ENCODE measurements at places on chromosomes 3 and 15.

DNA sequence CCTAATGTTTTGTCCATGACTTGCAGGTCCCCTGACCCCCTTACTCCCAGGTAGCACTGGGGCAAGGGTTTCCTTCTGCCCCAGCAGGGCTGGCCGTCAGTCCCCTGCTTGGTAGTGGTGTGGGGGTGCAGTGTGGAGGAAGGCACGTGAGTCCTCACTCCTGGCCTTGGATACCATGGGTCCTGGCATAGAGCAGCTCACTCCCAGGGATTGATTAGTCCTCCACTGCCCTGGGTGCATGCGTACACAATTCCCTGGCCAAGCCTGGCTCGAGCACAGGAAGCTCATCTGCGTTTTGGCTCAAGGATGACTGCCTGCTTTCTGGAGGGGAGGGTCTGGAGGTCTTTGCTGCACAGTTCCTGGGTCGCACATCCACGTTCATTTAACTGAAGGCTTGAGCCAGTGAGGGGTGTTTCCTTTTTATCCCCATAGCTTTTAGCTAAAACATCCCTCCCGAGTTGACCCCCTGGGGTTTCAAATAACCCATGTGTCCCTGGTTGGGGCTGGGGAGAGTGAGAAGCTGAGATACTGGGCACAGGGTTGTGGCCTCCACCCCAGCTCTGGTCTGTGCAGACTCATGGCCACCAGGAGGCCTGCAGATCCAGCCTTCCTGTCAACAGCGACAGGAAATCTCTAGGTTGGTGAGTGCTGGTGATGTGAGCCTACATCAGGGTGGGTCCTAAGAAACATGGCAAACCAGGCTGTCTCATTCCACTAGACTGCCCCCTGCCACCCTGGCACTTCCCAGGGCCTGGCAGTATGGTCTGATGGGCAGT lies 11.5 kb downstream of the HEMK1 start:
- no peak for DNase-seq

DNA sequence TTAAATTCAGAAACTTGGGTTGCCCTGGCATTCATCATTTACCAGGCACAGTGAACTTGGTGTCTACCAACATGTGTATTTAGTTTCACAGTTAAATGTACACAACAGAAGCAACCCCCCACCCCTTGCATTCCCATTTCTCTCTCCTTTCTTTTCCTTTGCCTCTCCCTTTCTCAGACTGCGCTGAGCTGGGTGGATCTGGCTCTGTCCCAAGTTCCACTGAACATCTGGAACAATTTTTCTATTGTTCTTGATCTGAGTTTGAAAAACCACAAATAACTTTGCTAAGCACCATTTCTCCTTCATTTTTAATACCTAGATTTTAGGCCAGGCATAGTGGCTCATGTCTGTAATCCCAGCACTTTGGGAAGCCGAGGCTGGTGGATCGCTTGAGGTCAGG lies 242.2 kb downstream of the ABHD5 start:
- DNase-seq: no peak

GRCh38 chr3:57951066-57951882 lies 56.9 kb upstream of the FLNB start:
- no peak for DNase-seq

DNA sequence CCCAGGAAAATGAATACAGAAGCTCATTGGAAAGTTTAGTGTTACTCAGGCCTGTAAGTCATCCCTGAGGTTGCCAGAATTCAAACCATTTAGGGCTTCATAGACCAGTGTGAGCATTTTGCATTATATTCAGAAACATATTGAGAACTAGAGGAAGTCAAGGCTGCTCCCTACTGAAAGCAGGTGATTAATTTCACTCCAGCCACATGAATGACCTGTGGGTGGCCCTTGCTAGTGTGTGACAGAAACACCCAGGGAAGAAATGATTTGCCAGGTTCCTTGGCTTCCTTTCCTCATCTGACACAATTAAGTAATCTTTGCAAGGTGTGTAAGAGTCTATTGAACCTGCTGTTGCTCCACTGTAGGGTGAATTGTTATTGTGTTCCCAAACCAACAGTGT lies 61.8 kb downstream of the GAP43 start:
- no peak for DNase-seq

- no peak for DNase-seq
These were observed 13.1 kb upstream of the ALCAM start for GRCh38 chr3:105353485-105354161.

GRCh38 chr3:160169139-160169976 lies 55.9 kb upstream of the C3orf80 start:
- DNase-seq: no peak

GRCh38 chr15:56038707-56039106 lies 45.3 kb upstream of the NEDD4 start:
- no peak for DNase-seq

DNA sequence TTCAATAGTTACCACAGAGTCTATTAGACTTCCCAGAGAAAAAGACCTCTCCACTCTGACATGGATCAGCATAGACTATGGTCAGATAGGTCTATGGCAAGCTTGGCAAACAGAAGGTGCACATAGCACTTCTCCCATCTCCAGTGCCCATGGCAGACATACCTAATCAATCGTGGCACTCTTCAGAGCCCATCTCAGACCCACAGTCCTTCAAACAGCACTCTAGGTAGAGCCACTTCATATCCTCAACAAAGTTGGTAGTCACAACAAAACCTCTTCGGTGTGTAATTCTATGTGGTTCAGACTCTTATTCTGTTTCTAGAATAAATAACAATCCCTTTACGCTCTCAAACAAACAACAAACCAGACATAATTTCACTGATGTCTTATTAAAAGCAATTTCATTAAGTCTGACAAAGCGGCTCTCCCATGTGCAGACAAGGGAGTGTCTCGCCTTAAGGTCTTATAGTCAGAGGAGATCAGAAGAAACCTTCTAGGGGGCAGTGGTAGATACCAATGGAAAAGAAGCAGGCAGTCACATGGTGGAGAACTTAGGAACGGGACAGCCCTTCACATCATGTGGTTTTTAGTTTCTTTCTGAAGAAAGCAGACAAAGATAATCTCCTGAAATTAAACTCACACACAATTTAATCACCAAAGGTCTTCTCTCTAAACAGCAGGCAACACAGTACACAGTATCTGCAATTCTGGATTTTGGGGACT lies 483.4 kb downstream of the FOXP1 start:
- no peak for DNase-seq

- no peak for DNase-seq
These were observed 181.2 kb upstream of the RARB start for GRCh38 chr3:25246913-25247312.

GRCh38 chr3:193872265-193872753 lies 263.6 kb upstream of the HES1 start:
- no peak for DNase-seq

GRCh38 chr3:159069091-159069490 lies 267.2 kb downstream of the MFSD1 start:
- DNase-seq: no peak

DNA sequence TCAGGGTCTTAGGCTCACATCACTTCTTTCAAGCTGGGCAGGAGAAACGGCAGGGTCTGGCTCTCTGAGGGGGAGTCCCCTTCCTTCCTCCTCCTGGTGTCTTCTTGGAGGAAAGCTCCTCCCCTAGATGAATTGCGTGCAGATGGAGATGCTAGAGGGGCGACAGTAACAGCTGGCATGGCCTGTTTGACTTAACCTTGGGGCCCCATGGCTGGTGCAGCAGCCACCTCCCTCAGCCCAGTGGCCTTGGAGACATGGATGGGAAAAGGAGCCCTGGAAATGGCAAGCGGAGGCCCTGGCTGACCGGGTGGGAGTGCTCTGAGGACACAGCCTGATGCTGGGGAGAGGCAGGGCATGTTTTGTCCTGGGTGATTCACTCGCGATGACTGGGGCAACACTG lies 20.2 kb downstream of the PAK6 start:
- no peak for DNase-seq

DNA sequence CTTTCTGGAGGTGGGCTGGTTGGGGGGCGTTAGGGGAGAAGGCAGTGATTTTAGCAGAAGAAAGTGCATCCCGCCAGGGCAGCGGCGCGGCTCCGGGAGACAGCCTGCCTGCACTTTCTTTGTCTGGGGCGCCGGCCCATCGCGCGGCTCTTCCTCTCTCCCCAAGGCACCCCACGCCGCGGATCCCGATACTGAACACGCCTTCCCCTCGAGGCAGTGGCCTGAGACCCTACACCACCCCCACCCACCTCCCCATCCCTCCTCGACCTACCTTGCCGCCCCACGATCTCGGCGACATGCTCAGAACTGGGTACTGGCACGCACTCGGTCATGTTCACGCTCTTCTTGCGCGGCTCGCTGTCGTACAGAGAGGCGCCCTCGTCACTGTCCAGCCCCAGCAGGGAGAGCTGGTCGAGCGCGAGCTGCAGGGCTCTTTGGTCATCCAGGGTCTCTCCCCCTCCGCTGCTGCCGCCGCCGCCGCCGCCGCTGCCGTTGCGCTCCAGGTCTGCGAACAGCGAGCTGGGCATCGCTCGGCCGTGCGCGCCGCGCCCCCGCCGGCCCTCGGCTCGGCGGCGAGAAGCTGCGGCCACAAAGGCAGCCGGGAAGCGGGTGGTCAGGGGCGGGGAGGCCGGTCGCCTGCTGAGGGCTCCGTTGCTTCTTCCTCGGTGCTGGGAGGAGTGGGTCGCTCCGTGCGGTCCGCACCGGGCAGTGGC lies 483 bp downstream of the MEX3B start:
- no peak for DNase-seq

GRCh38 chr3:17841190-17841828 lies 98.9 kb upstream of the TBC1D5 start:
- peak; percentile 53 for DNase-seq

GRCh38 chr15:99019558-99020540 lies 12.3 kb upstream of the PGPEP1L start:
- DNase-seq: no peak

GRCh38 chr15:60718661-60719069 lies 239.7 kb upstream of the ICE2 start:
- no peak for DNase-seq

- no peak for DNase-seq
These were observed 53.3 kb upstream of the LIPC start for GRCh38 chr15:58378241-58379085.

DNA sequence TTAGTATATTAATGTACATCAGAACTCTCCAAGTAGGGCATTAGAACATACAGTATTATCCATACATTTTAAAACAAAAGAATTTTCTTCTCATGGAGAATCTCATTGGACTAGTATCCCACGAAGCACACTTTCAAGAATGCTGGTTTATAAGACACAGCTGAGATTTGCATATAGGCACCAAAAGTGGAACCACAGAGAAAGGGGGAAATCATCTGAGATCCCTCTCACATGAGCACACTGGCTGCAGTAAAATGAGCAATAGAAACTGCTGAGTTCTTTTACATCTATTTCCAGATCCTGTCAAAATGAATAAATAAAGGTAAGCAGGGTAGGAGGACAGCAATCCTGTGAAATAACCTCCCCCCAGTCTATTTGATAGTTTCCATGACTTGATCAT lies 665.3 kb downstream of the FHIT start:
- no peak for DNase-seq

DNA sequence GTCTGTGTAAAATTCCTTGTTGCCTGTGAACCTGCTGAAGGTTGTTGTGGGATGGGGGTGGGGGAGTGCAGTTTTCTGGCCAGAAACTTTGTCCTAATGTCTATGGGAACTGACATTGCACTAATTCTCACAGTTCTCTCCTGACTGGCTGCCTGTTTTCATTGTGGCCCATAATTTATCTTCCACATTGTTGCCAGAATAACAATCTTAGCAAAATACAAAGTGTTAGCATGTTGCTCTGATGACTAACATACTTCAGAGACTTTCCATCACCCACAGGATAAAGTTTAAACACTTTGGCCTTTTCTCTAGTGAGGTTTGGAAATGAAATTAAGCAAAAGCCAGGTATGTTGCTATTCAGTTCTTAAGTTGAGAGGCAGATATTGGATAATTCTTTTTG lies 81.4 kb upstream of the TBC1D5 start:
- DNase-seq: no peak

- no peak for DNase-seq
These were observed 44.5 kb downstream of the BCL2L10 start for GRCh38 chr15:52068004-52068615.

DNA sequence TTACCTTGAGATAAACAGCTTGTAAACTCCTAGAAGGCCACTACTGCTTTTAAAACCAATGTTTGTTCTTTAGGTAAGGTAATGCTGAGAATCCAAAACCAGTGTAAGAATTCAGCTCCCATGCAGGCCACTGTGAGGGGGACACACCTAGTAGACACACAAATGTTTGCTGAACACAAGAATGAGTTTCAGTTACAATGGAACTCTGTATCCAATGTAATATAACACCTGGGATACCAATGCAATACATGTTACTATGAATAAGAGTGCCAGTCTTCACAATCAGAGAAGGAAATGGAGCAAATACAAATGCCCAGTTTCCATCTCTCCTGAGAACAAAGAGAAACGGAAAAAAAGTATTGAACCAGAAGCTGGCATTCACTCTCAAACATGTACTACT lies 65.9 kb downstream of the IGF2BP2 start:
- no peak for DNase-seq

DNA sequence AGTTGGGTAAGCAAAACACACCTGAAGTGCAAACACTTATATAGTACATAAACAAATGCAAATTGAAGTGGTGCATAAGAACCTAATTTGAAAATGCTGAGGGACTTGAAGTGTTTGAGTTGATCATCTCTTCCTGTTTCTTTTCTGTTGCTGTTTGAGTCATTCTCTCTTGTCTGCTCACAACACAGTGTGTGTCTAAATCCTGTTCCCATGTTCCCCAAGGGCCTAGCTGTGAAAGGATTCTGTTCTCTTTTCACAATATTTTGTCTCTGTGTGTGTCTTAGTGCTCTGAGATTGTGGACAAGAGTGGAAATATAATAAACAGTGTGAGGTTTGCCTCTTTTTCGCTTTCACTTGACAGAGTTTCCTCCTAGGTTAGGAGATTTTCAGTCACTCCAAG lies 6.1 kb downstream of the CD96 start:
- DNase-seq: no peak

GRCh38 chr3:11549580-11550140 lies 94.1 kb downstream of the VGLL4 start:
- DNase-seq: no peak

- no peak for DNase-seq
These were observed 135.6 kb downstream of the TPRA1 start for GRCh38 chr3:127454968-127455367.

- DNase-seq: no peak
These were observed 29.3 kb downstream of the PDIA5 start for GRCh38 chr3:123096126-123096525.

- no peak for DNase-seq
These were observed 182.8 kb upstream of the NR2E3 start for GRCh38 chr15:71627604-71628003.

DNA sequence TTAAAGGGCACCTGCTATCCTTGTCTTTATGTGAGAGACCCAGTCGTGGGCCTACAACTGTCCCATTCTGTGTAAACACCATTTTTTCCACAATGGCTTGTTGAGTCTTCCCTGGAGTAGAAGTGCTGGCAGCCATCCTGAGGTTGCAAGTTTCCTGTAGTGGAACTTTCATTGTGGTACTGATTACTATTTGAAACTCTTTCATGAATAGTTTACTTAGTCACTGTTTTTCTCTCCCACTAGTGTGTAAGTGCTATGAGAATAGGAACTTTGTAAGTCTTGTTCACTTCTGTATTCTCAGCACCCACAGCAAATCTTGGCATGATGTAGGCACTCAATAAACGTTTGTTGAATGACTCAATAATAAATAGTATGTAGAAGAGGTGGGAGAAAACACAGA lies 48.6 kb downstream of the RARB start:
- DNase-seq: no peak

Data from activated T-helper 9 cell treated with anti-CD3 and anti-CD28 coated beads, Interleukin-2, amount 50 U/mL, for 16 hours (primary cell).